ENCODE measurements at places on chromosomes 1 and 21.

DNA sequence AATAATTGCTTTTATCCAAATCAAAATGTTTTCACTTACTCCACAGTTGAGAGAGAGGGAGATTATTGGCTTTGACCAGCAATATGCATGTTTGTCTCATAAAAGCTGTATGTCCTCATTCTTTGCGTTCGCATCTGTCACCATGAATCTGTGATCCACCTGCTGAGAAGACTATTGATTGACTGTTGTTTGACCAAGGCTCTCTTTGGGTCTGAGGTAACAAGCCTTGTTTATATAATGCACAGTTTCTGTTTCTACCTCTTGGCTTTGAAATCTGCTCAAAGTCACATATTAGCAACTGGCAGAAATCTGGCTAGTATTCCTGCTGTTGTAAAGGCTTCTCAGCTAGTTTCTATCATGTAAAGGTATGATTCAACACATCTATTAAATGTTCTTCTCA lies 157.0 kb downstream of the LYPLAL1 start:
- no peak for DNase-seq

DNA sequence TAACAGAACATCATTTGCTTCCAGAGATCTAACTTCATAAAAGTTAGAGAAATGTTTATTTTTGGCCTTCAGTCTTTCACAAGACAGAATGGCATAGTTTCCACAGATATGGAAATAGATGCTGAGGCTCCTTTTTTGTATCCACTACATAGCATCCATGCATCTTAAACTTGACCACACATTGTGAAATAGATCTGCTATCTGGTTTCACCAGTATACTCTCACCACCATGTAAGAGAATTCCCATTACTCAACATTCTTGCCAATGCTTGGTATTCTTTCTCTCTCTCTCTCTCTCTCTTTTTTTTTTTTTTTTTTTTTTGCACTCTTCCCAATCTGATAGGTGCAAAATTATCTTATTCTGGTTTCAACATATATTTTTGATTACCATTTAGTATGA lies 52.1 kb upstream of the PRMT6 start:
- no peak for DNase-seq

DNA sequence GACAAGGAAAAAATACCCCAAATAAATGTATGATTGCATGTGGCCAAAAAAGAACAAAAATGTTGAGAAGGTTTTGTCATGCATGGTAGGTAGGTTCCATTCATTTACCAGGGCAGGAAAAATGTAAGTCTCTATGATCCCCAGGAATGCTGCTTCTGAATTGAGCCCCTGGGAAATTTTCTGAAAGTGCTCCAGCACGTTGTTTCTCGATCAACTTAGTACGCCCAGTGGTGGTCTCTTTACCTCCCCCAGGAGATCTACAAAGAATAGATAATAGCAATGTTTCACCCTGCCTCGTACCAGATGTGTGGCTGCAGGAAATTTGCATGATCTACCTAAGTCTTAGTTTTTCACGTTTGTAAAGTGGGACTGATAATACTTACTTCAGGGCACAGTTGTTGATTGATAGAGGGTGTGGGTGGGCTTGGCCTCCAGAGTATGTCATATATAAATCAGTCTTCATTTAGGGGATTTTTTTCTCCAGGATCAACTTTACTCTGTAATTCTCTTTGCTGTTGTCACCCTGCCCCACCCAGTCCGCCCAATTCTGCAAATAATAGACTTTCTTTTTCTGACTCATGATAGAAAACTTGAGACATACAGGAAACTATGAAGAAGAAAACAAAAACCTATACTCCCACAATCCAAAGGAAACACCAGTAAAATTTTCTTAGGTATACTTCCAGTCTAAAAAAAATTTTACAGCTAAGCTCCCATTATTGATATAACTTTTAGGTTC lies 462.0 kb upstream of the RUNX1 start:
- no peak for DNase-seq

DNA sequence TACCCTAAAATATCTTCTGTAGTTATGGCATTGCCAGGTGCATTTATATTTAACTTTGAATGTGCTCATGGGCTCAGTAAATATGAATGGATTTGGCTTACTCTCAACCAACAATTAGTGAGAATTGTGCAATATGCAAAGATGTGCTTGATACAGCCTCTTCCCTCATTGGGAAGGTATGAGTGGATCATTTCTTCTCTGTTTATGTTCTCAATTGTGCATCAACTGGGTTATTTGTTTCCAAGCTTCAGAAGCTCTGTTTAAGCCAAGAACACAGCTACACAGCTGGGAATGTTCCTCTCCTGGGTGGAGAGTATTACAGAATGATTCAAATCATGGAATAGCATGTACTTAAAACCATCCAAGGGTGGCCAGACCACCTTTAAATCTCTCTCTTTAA lies 17.6 kb upstream of the MAP1LC3C start:
- no peak for DNase-seq

DNA sequence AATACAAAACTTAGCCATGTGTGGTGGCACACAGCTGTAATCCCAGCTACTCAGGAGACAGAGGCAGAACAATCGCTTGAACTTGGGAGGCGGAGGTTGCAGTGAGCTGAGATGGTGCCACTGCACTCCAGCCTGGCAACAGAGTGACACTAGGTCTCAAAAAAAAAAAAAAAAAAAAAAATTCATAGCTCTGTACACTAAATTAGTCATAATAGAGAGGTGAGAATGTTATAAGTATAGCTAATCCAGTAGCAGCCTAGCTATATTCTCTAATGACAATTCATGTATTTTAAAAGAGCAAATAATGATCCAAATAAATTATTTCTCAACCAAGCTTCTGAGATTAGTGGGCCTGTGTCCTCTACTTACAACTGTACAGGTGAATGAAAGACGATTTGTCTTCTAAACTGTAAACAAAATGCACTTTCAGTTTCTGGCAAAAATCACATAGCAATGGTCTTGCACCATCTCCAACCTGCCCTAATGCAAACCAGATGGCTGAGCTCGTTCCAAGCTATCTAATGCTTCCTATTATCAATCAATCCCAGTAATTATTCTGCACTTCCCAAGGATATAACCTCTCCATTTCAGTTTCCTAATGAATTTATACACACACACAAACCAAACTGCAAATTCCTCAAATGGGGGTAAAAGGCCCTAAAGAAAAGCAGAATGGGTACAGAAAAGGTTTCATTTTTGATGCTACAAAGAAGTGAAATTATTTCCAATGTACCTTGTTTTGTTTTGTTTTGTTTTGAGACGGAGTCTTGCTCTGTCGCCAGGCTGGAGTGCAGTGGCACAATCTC lies 56.5 kb downstream of the GATAD2B start:
- no peak for DNase-seq

DNA sequence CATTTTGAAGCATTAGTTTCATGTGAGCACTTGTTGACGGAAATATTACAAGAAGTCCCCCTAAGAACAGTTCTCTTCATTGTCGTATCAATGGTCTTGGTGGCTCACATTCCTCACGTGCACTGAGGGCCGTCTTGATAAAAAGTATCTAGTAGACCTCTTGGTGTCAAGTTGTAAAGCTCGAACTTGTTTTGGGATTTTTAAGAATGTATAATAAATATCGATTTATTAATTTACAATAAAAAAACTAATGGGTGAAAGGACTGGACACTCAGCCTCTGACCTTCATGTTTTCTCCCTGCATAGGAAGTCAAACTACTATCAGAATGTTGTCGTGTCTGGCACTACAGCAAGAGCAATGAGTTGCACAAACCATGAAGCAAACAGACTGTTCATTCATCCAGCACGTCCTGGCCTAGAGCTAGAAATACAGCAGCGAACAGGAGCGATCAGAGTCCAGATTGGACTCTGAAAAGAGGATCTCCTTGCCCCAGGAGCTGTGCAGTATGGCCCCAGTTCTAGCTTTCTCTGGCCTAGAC lies 319.2 kb downstream of the SMYD3 start:
- no peak for DNase-seq

GRCh38 chr1:182198006-182198605 lies 136.6 kb upstream of the ZNF648 start:
- DNase-seq: no peak

DNA sequence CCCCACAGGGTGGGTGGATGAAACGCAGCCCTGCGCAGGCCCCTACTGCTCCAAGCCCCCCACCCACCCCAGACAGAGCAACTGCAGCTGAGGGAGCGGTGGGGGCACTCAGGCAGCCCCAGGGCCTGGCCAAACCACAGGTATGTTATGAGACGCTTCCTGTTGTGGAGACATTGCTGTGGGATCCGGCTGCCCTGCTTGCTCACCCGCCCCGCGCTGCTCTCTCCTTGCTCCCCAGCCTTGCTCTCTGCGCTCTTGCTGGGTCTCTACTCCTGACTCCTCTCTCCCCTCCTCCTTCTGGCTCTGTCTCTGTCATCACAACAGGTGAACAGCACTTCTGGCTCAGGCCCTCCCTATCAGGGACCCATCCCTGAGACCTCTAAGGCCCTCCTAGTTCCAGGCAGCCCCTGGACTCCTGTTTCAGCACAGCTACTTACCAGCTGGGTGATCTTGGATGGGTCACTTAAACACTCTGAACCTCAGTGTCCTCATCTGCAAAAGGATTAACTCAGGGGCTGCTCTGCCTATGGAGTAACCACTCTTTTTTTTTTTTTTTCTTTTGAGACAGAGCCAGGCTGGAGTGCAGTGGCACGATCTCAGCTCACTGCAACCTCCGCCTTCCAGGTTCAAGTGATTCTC lies 15.9 kb downstream of the COL8A2 start:
- peak; percentile 84 for DNase-seq

DNA sequence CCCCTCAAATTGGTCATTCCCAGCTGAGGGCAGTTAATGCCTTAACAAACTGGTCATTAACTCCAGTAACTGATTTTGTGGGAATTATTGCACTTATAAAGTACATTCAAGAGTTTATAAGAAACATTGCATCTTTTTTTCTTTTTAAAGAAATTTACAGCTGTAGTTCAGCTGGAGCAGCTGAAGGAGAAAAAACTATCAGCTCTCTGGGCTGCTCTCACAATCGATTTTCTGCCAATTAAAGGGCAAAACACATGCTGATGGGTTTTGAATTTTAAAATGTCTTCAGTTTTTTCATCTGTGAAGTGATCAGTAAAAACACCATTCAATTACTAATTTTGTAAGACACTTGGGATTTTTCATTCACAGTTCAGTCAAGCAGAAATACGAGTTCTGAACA lies 74.7 kb downstream of the KIFAP3 start:
- DNase-seq: no peak

DNA sequence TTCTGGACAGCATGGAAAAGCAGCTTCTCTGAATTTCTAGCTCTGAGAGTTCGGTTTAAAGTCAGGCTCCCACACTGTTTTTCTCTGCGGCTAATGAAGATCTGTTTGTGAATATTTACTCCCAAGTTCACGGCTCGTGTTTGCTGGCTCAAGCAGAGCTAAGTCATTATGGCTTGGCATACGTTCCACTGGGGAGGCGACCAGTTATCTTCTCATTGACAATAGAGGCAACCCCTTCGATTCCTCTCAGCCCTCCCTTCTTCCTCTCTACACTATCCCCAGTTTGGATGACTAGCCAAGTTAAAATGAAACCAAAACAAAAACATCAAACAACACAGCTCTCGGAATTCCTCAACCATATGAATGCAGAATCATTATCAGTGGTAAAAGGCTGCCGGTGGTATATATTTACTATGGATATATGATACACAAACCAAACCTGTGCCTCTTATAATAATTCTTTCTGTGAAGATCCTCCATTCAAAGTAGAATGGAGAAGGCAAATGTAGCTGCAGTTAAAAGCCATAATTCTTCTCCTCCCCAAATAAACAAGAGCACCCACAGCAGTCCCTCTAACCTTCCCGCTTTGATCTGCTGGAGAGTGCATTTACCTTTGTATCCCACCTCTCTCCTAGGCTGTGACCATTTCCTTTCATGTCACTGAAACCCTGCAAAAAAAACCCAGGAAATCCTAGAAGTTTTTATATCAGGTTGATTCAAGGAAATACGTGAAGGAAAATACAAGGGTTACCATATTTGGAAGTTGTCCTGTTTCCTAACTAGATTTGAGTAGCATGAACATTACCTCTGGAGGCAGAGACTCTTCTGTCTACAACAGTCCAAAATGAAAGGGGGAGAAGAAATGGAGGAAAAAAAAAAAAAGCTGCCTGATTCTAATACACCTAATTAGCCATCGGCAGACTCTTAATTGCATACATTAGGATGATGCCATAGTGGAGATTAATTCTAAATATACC lies 108.3 kb upstream of the USH2A start:
- DNase-seq: no peak

GRCh38 chr1:197911857-197912696 lies 5.1 kb upstream of the LHX9 start:
- DNase-seq: no peak

GRCh38 chr1:236868625-236869467 lies 73.8 kb downstream of the MTR start:
- DNase-seq: no peak

DNA sequence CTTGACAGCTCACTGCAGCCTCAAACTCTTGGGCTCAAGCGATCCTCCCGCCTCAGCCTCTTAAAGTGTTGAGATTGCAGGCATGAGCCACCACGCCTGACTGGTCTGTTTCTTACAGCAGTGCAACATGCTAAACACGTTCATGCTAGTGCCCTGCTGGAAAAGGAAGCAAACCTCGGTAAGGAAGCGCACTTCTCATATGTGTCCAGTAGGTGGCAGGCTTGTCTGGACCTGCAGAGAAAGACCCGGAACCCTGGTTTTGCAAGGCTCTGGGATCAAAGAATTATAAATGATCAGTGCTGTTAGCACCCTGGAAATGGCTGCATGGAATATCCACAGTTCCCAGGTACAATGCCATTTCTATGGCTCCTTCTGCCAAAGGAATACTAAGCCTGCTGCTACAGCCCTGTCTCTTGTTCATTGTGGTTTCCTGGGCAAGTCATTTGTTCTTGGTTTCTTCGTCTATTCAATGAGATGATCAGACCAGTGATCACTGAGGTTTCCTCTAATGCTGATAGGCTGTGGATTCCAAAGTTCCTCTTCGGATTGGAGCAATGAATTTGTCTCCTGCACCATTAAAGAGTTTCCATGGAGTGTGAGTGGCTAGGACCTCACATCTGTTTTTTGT lies 15.9 kb downstream of the RNU5D-1 start:
- peak; percentile 37 for DNase-seq

GRCh38 chr1:67001682-67002425 lies 52.1 kb downstream of the SLC35D1 start:
- DNase-seq: no peak

- no peak for DNase-seq
These were observed 4.3 kb upstream of the MFAP2 start for GRCh38 chr1:16984717-16985116.

DNA sequence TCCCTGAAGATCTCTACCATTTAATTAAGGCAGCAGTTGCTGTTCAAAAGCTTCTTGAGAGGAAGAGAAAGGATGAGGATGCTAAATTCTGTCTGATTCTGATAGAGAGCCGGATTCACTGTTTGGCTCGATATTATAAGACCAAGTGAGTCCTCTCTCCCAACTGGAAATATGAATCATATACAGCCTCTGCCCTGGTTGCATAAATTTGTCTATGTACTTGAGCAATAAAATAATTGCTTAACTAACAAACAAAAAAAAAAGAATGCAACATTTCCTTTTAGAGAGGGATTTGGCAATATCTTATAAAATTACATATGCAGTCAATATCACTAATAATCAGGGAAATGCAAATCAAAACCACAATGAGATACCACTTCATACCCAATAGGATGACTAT lies 26.8 kb downstream of the ALDH9A1 start:
- no peak for DNase-seq

GRCh38 chr1:46413596-46413985 lies 19.5 kb downstream of the FAAH start:
- DNase-seq: peak; percentile 38

GRCh38 chr1:160207118-160207650 lies 2.0 kb downstream of the PEA15 start:
- no peak for DNase-seq

- DNase-seq: no peak
These were observed 51.9 kb upstream of the CYP2J2 start for GRCh38 chr1:59978511-59978910.

GRCh38 chr21:42379426-42380215 lies 13.3 kb upstream of the TFF1 start:
- DNase-seq: no peak
